ENCODE measurements at places on chromosomes 12 and 14.

GRCh38 chr12:24617471-24617870 is 331.4 kb downstream of the BCAT1 start:
- DNase-seq, result no peak

DNA sequence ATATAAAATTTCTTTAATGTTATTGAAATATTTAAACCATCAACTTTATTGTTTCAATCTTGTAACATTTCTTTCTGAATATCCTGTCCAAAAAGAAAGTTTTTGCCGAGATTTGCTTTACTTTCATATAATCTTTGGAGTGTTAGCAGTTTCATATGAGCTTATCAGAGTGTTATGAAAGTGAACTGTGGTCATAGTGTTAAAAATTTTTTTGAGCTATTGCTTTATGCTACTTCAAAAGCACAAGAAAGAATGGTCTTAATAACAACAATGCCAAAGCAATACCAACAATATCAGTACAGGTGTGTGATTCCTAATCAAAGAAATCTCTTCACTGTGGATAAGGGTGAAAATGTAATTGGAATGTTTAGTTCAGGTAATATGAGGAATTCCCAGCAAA is 1994.9 kb upstream of the FLRT2 start:
- no peak for DNase-seq

GRCh38 chr12:21925296-21925913 is 15.8 kb downstream of the ABCC9 start:
- no peak for DNase-seq

DNA sequence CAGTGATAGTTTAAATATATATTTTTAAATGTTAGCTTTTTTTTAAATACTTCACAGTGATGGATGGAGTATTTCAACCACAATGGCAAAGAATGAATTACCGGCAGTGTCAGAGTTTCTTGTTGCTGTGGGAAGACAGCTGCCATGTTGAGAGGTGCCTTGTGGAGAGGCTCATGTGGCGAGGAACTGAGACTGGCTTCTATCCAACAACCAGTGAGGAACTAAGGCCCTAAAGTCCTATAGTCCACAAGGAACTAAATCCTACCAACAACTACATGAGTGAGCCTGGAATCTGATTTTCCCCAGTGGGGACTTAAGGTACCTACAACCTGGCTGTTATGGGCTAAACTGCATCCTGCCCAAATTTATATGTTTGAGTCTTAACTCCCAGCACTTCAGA is 220.2 kb upstream of the PLEKHG7 start:
- DNase-seq, result no peak

DNA sequence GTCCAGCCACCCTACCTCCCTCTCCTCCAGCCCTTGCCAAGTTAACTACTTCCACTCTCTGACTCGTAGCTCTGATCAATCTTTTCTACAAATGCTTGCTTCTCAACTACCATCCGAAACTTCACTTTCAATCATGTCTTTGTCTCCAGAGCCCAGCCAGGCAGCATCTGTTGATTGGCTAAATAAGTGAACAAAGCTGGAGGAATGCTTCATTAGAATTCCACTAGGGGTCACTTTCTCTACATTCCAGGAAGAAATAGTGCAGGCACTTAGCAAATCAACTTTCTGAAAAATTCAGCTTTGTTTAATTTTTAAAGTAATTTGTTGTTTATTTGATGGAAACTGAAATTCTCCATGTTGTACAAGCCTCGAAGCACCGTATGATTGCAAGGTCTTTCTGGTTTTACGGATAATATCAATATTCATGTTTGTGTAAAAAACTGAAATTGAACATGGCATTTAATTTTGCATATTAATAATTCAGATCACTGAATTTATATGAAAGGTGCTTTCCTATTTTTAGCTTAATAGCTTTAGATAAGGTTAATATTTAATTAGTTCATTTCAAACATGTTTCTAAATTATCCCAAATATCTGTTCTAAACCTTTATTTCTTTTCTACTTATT is 32.4 kb upstream of the HELB start:
- no peak for DNase-seq

- DNase-seq, result no peak
These were observed 438.9 kb upstream of the FAR2 start for GRCh38 chr12:28709986-28710685.

GRCh38 chr14:83711046-83711445 is 1818.9 kb upstream of the FLRT2 start:
- no peak for DNase-seq

- no peak for DNase-seq
These were observed 6.8 kb downstream of the FAM161B start for GRCh38 chr14:73943083-73943482.

GRCh38 chr12:15592934-15593333 is 196.3 kb downstream of the EPS8 start:
- DNase-seq, result no peak

- DNase-seq, result no peak
These were observed 254.3 kb downstream of the MSRB3 start for GRCh38 chr12:65532764-65533163.

DNA sequence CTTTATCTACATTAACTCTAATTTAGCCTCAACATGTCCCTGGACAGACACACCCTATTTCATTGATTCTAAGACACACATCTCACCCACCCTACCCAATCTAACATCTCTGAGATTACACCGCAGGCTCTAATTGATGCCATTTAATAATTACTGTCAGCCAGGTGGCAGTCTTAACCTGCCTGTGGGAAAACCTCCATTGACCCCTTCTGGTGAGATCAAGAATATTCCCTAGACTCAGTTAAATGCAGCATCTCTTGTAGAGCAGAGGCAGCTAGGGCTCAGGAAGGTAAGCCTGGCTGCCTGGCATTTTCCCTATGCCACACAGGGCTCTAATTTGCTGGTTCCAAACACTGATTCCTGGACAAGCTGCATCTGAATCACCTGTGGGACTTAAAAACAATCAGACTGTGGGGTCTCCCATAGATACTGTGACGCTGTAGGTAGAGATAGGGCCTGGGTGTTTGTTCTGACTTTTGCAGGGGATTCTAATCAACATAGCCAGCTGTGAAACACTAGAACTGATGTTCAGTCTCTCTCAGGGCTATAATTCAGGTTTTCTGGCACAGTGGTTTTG is 14.3 kb downstream of the MCRS1 start:
- no peak for DNase-seq

- no peak for DNase-seq
These were observed 159.3 kb downstream of the DAD1 start for GRCh38 chr14:22429546-22430294.

DNA sequence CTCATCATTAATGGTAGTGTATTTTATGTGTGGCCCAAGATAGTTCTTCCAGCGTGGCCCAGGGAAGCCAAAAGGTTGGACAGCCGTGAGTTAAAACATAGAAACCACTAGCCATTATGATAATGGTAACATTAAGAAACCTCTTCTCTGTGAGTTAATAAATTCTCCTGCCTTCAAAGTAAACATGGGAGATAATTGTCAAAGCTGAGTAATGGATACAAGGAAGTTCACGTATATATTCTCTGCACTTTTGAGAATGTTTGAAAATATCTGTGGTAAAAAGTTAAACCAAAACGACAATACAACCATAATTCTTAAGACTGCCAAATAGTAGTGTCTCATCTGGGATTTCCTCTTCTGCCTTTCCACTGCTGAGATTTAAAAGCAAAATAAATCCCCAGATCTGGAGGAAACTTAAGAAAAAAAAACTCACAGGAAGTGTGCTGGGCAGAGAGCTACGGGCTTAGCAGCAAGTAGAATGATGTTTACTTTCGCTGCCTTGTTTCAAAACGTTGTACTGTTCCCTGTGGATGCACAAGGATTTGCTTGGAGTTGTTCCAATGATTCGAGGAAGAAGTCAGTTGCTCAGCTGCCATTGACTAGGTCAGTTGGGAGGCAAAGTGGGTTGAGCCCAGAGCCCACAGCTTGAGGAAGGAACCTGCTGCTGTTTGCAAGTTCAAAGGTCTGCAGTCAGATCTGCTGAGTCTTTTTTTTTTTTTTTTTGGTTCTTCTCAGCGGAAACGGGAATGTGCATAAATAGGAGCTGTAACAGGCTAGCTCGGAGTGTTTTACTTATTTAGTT is 1.7 kb downstream of the TPCN1 start:
- DNase-seq, result no peak

GRCh38 chr12:84986117-84986516 is 50.0 kb downstream of the TSPAN19 start:
- DNase-seq, result no peak

- no peak for DNase-seq
These were observed 35.9 kb upstream of the CLIP1 start for GRCh38 chr12:122458105-122459035.

GRCh38 chr12:8033153-8034044 is 883 bp downstream of the FOXJ2 start:
- no peak for DNase-seq

Data from activated T-helper 1 cell treated with Interleukin-2 at 50 U/mL for 16 hours (primary cell).